A549 treated with DMSO at 1 μM for 4 hours (cell line): ENCODE measurements at places on chromosomes 7 and 10. TPM values are rescaled to one million over a fixed set of nuclear protein-coding genes. Genes with fewer than 3 reads are reported as not detected.

The CARD11 gene
- total RNA-seq: 1.1 to 2.1 TPM (median 1.3 TPM) in 5 replicates

The PHKG1 gene
- 0.52 to 0.68 TPM (median 0.63 TPM) in 5 replicates for total RNA-seq

The KCND2 gene
- total RNA-seq: not detected in 5 replicates

The GIMAP2 gene
- 0.06 TPM in 2 of 5 replicates, not detected in the others for total RNA-seq

The CNTNAP2 gene
- total RNA-seq: 0.02 to 0.06 TPM (median 0.06 TPM) in 3 of 5 replicates, not detected in the others

The CTAGE4 gene
- not detected in 5 replicates for total RNA-seq

The FIGNL1 gene
- total RNA-seq: 17.7 to 21.1 TPM (median 20.3 TPM) in 5 replicates

The PAPOLB gene
- not detected in 5 replicates for total RNA-seq

The SRPK2 gene
- 31.8 to 41.0 TPM (median 36.1 TPM) in 5 replicates for total RNA-seq

The TCAF2 gene
- 0.20 to 0.37 TPM (median 0.30 TPM) in 5 replicates for total RNA-seq

The CYP2C19 gene
- not detected in 5 replicates for total RNA-seq

The SPDYE8 gene
- total RNA-seq: not detected in 5 replicates

The CALCR gene
- not detected in 5 replicates for total RNA-seq

The SYT15 gene
- total RNA-seq: 2.8 to 3.4 TPM (median 3.2 TPM) in 5 replicates

The CLDN4 gene
- 4.4 to 6.6 TPM (median 5.7 TPM) in 5 replicates for total RNA-seq

The GALNT17 gene
- not detected in 5 replicates for total RNA-seq

The PTCD1 gene
- total RNA-seq: 6.1 to 10.7 TPM (median 6.9 TPM) in 5 replicates

The FGFBP3 gene
- total RNA-seq: 1.7 to 2.8 TPM (median 2.3 TPM) in 5 replicates

The SNCG gene
- total RNA-seq: 6.6 to 12.9 TPM (median 11.5 TPM) in 5 replicates

The OR9A2 gene
- not detected in 5 replicates for total RNA-seq

The CRTAC1 gene
- 0.87 to 1.8 TPM (median 1.4 TPM) in 5 replicates for total RNA-seq

The LAMB1 gene
- total RNA-seq: 126 to 145 TPM (median 142 TPM) in 5 replicates

The MACROH2A2 gene
- 24.8 to 30.7 TPM (median 27.9 TPM) in 5 replicates for total RNA-seq
